Stimulated activated CD4-positive, alpha-beta T cell treated with anti-CD3 and anti-CD28 coated beads, TNF-alpha, amount 100 ng/mL, for 48 hours (primary cell): ENCODE measurements at places on chromosomes 4 and X.

GRCh38 chr4:140903522-140904475 lies 147.6 kb upstream of the TBC1D9 start:
- DNase-seq: no peak

DNA sequence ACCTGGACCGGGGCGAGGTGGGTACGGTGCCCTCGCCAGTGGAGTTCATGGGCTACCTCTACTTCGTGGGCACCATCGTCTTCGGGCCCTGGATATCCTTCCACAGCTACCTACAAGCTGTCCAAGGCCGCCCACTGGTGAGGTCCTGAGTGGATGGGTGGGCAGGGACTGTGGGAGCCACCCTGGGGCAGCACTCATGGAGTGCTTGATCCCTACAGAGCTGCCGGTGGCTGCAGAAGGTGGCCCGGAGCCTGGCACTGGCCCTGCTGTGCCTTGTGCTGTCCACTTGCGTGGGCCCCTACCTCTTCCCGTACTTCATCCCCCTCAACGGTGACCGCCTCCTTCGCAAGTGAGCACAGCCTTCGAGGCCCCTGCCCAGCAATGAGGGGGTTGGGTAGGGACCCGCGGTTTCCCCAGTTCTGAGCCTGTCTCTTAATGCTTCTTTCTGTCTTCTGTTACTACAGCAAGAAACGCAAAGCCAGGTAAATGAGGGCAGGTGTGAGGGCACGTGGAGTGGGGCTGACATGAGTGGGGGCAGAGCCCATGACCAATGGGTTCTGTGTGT lies 3.7 kb downstream of the PORCN start:
- no peak for DNase-seq

DNA sequence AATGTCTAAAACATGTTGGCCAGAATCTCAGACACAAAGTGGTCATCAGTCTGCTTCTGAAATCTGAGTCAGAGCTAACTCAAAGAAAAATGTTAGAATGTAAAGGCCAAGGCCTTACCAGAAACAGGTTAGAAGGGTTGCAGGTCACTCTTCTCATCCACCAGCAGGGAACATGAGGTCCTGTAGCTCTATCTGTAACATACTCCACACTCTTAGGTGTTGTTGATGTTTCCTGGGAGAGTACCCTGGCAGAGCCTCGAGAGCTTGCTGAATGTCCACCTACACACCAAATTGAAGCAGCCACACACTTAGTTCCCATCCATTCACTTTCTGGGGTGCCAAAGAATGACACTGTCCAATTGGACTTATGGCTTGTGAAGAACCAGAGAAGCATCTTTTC lies 76.6 kb upstream of the INPP4B start:
- no peak for DNase-seq

GRCh38 chrX:123878252-123878721 lies 18.4 kb downstream of the XIAP start:
- DNase-seq: no peak

GRCh38 chrX:12792711-12793110 lies 1.5 kb downstream of the PRPS2 start:
- DNase-seq: no peak

DNA sequence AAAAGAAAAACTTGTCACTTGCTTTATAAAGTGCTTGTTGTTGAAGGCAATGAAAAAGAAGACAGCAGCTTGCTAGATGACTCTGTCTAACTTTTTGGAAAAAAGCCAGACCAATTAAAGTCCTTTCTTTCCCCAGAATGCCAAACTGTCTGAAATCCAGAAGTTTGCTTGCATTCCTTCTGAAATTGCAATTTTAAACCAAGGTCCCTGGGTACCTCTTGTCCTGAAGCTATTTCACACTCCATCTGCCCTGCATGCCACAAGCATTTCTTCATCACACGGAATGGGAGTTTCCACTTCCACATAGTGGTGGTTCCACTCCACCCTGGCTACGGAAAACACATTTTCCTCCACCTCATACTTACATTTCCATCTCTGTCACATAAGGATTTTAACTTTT lies 101.0 kb downstream of the PAPSS1 start:
- no peak for DNase-seq

DNA sequence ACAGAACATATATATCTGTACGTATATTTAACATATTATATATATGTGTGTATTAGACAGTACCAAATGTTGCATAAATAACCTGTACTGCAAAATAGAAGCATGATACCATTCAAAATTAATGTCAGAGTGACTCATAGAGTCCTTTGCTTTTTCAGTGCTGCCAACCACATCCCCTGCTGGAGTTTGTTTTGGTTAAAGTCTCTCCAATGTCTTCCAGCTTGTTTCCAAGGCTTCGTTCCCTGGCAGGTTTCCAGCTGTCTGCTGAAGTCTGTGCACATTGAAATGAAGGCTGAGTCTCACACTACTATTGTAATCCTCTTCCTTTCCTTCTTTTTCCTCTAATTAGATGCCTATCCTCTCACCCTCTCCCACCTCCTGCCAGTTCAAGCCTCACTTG lies 14.9 kb downstream of the NRK start:
- no peak for DNase-seq
